CD4-positive, alpha-beta T cell treated with Interleukin-12 subunit alpha and Interleukin-12 subunit beta, for 1 hour (primary cell): ENCODE measurements at places on chromosomes 4 and X.

DNA sequence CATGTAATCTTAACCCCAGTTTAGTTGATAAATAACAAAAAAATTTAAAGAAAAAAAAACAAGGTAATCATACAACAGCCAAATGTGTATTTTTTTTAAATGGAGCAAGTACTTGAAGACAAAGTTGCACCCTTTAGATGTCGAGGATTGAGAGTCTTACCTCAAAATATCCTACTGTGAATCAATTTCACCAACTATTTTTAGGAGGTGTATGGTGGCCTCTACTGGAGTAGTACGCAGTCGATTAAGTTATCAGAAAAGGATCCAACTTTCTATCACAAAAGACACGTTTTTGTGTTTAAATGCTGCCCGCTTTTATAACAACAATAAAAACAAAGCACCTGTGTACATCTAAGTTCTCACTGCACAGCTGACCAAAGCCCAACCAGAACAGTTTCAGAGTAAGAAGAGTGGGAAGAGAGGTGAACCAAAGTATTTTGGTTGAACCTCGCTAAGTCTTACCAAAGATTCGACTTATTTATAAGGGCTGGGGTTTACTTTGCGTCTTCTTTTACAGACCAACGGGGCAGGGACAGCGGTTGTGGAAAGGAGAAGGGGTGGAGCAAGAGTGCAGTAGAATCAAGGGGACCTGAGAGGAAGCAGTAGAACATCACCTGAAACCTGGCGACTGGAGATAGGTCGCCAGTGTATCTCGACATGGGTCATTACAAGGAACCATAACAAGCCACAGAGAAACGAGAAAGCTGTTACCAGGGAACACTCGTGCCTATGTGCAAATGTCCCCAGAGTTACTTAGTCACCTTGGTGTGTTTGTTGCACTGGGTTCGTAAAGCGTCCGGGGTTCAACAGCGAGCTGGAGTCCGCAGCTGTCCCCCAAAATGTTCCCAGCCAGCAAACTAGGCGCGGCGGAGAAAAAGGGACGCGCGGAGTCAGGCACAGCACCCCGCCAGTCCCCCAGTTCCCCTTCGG lies 1.1 kb downstream of the RPS6KA6 start:
- no peak for DNase-seq

GRCh38 chr4:8297691-8298485 lies 28.3 kb downstream of the HTRA3 start:
- DNase-seq, result no peak

DNA sequence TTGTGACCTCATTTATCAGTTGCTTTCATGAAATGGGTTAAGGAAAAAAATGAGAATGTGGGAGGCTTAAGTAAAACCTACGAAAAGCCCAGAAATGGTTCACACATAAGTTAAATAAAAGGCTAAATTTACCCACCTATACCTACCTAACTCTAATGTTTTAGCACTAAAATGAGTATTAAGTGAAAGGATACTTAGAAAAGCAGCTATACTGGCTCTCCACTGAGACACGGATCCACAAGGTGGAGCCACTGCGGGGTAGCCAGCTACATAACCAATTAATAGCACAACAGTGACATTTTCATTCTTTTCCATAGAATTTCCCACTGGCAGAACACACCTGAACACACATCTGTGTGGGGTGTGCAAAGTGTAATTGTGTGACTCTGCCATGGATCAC lies 101.9 kb downstream of the MAML3 start:
- peak; percentile 20 for DNase-seq

DNA sequence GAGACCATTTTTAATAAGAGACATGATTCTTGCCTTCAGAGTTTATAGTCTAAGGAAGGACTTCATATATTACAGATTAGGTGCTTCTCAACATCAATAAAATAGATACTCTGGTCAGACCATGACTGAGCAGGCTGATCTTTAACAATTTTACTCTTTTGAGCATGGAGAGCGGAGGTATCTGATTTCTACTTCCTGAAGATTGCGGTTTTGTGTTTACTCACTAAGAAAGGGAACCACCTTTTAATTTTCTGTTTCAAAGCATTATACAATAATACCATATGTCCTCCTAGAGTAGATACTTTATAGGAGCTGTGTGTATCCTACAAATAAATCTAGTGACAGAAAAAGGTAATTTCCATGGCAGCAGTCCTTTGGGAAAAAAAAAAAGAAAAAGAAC lies 12.5 kb downstream of the MORC4 start:
- DNase-seq, result peak; percentile 2

DNA sequence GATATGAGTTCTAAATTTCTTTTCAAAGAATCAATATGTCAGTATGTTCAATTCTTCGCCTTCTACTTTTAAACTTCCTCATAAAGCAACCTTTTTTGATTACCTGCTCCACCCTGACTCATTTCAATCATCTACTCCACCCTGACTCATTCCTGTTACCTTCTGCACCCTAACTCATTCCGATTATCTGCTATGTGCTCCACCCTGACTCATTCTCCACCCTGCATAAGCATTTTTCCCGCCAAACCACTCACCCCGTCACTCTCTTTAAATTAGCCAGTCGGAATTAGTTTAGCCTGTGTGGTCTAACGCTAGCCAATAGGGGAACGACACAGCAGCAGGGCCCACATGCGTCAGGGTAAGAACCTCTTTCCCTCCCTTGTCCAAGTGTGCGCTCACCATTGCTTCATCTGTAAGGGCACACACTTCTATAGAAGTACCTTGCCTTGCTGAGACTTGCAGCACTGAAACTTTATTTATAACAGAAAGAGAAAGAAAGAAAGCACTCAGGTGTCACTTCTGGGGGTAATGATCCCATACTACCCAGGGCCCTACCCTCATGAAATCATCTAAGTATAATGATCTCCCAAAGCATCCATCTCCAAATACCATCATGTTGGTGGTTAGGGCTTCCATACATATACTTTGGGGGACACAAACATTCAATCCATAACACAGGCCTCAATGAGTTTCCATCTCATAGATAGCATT lies 875.2 kb downstream of the RAPGEF2 start:
- DNase-seq, result no peak

- DNase-seq, result no peak
Measured at GRCh38 chr4:99625369-99625768, 32.3 kb downstream of the C4orf54 start.

DNA sequence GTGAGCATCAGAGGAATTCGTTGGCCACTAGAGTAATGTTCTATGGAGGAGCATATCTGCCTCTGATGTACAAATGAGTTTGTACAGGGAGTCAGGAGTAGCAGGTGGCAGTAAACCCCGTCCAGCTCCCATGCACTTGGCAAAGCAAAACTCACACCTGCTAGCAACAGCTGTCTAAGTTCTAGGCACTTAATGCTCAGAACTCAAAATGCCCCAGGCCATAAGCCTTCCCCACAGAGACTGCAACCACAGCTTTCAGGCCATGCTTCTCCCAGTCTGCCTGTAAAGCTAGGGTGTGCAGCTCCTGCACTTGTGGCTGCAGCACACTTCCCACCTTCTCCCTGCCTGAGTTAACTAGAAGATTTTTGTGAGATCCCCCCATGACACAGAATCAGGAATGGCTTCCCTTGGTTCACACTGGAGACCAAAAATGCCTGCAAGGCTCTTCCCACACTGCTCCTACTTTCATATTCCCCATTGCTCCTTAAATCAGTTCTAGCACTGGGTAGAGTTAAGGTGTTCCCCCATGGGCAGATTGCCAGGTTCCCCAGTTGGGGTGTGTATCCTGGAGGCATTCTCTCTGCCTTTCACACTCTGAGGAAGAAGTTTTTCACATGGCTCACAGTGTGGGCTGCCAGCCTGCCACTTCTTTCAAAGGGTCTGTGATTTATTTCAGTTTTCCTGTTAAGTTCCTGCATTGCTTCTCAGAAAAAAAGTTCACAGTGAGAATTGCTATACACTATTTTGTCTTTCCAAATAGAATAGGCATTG lies 189.9 kb downstream of the STPG2 start:
- DNase-seq, result no peak

GRCh38 chr4:4919927-4920326 lies 60.5 kb downstream of the MSX1 start:
- DNase-seq, result no peak

DNA sequence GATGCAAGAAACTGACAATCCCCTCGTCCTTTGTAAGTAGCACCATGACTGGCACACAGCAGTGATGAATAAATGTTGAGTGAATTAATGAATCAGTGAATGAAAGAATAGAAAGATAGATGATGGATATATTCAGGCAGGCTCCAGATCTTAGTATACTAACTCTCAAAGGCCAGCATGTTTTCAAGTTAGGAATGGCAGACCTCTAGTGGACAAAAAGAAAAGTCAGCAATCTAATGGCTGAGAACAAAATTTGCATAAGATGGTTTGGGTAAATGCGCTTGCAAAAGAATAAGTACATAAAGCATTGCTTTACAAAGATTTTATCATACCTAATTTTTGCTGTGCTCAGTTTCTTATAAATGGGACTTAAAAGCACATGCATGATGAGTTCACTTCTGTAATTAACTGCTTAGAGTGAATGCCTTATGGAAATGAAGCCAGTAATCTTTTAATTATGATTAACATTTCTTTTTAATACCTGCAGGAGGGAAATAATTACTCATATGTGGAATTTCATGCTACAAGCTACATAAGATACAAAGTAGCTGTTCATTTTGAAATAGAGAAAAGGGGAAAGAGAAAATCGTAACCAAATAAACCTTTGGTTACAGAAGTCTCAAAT lies 126.9 kb upstream of the GPRIN3 start:
- peak; percentile 63 for DNase-seq

GRCh38 chr4:111837761-111838160 lies 307.5 kb upstream of the FAM241A start:
- DNase-seq, result no peak

DNA sequence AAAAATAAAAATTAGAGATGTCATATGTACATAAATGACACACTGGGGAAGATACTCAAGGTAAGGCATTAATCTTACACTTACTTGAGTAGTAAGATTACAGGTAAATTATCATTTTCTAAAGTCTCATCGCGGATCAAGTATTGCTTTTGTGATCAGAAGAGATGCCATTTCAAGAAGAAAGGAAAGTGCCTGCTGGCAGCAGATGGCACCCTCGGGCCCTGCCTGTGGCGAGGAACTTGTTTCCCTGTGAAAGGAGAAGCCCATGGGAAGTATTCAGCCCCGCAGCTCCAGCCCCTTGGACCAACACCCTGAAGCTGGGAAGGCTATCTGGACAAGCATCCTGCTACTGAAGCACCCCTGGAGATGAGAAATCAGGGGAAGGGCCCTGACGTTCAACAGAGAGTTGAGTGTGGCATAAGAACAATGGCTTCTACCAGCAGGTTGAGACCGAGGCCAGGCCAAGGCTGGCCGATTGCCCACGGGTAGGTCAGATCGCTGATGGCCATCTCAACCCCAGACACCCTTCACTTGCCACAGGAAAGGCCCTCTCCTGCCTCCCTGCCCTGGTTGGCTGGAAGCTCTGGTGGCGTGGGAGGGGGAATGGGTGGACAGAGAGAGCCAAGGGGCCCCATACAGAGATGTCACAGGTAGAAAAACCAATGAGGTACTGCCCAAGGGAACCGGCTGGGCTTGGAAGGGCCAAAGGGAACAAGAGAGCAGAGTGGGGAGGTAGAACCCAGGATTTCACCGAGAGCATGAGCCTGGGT lies 18.8 kb upstream of the MXD4 start:
- peak; percentile 13 for DNase-seq

- no peak for DNase-seq
Measured at GRCh38 chr4:41207291-41207831, 7.0 kb downstream of the APBB2 start.

DNA sequence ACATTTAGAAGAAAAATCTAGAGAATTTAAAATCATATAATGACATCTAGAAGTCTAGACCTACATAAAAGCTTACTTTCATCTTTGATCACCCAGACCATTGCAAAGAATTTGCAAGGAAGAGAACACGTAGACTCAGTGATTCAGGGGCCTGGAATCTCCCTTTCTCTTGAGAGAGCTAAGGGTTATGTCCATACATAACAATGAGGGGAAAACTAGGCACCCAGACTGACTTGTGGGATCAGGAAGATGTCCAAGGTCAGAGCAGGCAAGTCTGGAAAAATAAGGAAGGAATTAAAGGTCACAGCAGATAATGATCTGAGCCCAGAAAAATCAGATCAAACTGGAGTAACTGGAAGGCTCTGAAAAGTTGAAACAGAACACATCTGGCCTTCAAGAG lies 198.4 kb upstream of the SFRP2 start:
- no peak for DNase-seq

DNA sequence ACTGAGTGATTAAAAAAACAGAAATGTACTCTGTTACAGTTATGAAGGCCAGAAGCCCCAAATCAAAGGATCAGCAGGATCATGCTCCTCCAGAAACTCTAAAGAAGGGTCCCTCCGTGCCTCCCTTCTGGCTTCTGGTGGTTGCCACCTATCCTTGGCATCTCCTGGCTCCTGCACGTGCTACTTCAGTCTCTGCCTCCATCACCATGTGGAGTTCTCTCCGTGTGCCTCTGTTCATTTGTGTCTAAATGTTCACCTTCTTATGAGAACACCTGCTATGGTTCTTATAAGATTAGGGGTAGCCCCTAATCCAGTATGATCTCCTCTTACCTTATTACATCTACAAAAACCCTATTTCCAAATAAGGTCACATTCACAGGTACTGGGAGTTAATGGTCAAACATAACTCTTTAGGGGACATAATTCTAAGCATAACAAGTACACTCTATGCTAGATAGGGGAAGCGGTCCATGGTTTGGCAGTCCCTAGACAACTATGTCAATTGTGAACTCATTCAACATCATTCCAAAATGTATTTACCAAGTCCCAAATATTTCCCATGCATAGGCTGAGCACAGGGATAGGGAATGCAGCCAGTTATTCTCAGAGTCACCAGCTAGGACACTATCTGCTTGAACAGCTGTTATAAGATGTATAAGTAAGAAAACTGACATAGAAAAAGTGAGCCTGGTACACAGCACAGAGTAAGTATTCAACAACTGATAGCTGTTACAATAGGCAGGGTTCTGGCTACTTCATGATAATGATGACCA lies 295.5 kb upstream of the BOD1L1 start:
- no peak for DNase-seq

- DNase-seq, result no peak
Measured at GRCh38 chr4:155497306-155497705, 120.5 kb upstream of the MAP9 start.

DNA sequence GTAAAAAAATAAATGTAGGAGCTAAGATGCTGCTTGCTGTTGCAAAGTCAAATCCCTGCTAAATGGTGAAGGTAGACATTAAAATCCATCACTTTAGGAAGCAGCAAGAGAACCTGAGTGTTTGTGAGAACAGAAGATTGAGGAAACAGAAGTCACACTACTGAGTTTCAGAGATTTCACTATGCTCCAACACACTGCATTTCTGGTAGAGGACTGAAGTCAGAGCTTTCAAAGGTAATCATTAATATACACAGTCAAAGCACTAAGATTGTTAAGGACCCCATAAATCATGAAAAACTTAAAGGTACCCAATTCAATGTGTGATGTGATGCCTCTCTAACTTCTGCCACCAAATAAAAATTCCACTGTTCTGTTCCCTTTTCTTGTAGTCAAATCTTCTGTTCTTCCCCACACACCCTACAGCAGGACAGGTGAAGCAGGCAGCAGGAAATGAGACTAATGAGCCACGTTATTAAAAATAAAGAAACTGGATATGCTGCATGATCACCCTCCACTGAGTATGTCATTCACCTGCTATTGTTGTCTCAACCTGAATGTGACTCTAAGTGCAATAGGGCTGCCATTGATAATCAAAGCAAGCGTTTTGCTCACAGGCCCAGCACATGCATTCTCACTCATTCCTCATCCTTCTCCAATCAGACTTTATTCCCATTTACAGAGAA lies 28.9 kb upstream of the APELA start:
- no peak for DNase-seq

GRCh38 chrX:149715468-149715867 lies 3.6 kb downstream of the MAGEA11 start:
- no peak for DNase-seq
